Activated CD4-positive, alpha-beta T cell treated with anti-CD3 and anti-CD28 coated beads for 36 hours (primary cell): ENCODE measurements at places on chromosomes 6 and 20.
A peak's percentile ranks its signal among the peaks of the same experiment; 100 is the strongest.

GRCh38 chr20:43710370-43711044 is 16.3 kb downstream of the GTSF1L start:
- DNase-seq, result no peak

DNA sequence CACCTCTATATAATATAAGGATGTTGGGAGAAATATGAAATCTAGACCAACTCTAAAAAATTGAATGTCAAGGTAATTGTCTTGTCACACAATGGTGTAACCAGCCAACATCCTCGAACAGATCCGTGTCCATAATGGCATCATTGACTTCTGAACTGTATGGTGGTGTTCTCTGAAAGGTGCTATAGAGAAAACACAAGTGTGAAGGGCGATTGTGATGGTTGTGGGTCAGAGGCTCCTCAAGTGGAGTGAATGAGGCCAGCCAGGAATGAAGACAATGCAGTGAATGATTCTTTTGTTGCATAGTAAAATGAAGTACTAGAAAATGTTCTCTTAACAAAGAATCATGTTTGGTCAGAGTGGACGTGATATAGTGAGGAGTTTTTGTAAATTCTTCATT is 58.3 kb downstream of the CARMIL1 start:
- DNase-seq, result no peak

- peak; percentile 30 for DNase-seq
Observed at GRCh38 chr6:131182991-131183425, 47.7 kb downstream of the AKAP7 start.

- DNase-seq, result no peak
Observed at GRCh38 chr6:133436652-133437051, 195.5 kb downstream of the EYA4 start.

DNA sequence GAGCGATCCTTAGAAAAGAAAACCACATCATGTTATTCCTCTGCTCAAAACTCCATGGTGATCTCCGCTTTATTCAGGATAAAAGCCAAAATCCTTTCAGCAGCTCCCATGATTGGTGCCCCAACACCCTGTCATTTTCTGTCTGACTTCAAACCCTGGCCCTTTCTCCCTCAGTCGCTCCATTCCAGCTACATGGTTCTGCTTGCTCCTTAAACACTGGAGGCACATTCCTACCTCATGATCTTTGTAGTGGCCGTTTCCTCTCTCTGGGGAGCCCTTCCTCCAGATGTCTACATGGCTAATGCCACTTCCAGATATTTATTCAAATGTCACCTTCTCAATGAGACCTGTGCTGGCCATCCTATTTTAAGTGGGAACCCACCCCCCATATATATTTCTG is 100.8 kb downstream of the CAP2 start:
- DNase-seq, result no peak

DNA sequence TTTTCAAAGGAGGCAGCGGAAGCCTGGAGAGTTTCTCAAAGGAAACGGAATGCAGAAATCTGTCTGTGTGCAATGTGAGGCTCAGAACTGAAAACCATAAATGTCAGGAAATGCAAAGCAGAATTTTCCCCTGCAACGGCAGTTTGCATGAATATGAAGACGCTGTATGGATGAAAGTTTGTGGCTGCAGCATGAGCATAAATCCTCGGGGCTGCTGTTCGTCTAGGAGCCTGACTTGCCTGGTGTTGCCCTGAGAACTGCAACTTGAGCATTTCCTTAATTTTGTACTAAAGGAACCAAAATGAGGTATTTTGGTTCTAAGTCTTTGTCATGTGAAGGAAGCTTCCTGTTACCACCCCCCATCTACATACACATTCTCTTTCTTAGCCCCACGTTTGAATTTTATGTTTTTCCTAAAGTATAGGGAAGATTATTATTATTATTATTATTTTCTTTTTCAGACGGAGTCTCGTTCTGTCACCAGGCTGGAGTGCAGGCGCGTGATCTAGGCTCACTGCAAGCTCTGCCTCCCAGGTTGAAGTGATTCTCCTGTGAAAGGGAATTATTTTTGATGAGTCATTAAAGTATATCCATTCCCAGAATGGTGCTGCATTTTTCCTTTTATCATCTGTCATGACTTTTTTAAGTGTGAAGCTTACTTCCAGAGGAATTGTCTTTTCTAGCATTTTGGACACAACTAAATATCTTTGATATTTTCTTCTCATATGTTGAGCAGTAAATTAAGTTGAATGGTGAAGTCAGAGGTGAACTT is 33.1 kb downstream of the MTHFD1L start:
- no peak for DNase-seq

DNA sequence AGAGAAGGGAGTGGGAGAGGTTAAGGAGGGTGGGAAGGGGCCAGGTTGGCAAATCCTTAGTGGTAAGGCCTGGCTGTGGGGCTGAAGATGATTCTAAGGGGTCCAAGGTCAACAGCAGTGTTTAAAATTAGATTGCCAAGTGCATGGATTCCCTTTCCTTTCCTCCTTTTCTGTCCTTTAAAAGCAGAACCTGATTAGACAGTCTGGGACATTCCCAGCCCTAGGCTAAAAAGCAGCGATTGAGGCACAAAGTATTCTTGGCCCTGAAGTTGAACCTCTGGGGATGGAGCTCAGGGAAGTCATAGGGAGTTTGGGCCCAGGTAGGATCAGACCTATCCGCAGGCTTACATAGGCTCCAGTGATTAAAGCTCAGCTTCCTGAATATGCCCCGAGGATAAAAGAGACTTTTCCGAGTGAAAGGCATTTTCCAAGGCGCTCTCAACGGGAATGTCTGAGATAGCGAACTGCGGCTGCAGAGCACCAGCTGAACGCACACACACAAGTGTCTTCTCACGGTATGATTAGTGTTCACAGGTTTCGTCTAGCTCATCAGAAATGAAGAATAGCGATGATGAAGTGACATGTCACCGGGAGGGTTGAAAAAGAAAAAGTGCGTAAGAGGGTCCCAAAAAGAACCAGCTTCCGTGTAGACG is 787 bp upstream of the CARMIL1 start:
- no peak for DNase-seq

DNA sequence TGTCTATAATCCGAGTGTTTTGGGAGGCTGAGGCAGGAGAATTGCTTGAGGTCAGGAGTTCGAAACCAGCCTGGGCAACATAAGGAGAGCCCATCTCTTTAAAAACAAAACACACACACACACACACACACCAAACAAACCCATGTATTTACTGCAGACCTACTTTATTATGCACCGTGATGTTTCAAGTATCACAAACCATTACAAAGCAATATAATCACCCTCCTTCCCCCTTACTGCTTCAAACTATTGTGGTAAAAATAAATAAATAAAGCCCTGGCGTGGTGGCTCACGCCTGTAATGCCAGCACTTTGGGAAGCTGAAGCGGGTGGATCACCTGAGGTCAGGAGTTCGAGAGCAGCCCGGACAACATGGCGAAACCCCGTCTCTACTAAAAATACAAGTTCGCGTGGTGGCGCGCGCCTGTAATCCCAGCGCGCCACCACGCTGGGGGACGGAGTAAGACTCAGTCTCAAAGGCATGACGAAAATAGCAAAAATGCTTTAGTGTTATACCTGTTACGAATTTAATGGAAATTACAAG is 1.5 kb downstream of the TBCC start:
- no peak for DNase-seq

DNA sequence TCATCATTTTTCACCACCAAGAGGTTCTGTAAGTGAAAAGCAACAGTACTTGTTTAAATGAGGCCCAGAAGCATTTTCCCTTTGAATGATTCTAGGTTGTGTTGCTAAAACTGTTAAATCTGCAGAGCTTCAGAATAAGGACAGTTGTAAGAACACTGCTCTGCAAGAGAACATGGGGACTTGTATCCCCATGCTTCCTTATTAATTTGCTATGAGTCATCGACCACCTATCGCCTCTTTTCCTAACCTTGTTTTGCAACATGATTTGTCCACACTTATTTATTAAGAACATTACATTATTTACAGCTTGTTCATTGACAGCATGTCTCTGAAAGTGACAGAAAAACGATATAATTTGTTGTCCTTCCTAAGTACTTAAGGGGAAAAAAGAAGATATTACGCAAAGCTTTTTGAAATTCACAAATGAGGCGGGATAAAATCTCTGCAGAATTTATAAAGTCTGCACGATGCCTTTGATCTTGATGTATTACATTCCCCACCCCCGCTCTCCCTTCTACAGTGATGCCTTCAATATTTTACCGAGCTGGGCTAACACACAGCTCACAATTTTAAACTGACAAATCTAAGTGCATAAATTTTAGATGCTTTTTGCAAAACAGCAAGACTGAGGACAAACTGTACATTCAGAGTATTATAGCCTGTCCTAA is 220.0 kb upstream of the SPTLC3 start:
- no peak for DNase-seq

DNA sequence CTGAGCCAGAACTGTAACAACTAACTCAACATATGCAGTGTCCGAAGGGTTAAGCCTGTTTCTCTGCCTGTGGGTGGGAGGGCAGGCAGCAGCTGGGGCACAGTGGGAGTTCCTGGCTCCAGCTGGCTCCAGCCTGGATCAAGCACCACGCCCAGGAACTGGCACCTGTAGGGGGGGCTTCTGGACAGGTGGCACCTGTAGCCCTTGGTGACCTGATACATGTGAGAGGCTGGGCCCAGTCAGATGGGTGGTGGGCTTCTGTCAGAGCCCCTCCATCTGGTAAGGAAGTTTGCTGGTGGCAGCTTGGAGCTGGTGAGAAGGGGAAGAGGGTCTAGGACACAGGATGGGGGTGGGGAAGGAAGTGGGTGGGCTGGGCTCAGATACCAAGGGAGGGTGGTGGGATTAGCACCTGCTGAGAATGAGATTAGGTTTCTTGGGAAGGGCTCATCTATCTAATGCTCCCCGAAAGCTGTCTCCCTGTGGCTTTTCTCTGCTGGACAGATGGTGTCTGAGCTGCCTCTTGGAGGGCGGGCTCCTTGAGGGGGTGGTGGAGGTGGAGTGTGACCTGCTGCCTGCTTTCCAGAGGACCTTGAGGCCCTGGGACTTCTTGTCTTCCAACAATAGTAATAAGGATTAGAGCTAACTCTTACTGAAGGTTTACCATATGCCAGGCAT is 28.5 kb downstream of the BCL2L1 start:
- DNase-seq, result no peak

DNA sequence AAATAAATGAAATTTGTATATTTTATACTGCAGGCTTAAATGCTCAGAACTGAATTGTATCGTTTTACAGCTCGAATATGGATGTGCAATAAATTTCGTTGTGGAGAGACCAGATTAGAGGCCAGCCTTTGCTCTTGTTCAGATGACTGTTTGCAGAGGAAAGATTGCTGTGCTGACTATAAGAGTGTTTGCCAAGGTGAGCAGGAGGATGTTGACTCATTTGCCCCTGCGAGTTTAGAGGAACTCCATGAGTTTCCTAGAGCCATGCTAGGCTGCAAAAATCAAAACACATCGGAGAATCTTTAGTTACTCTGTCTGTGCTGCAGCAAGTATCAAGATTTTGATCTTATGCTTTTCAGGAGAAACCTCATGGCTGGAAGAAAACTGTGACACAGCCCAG is 15.4 kb downstream of the ENPP3 start:
- no peak for DNase-seq

DNA sequence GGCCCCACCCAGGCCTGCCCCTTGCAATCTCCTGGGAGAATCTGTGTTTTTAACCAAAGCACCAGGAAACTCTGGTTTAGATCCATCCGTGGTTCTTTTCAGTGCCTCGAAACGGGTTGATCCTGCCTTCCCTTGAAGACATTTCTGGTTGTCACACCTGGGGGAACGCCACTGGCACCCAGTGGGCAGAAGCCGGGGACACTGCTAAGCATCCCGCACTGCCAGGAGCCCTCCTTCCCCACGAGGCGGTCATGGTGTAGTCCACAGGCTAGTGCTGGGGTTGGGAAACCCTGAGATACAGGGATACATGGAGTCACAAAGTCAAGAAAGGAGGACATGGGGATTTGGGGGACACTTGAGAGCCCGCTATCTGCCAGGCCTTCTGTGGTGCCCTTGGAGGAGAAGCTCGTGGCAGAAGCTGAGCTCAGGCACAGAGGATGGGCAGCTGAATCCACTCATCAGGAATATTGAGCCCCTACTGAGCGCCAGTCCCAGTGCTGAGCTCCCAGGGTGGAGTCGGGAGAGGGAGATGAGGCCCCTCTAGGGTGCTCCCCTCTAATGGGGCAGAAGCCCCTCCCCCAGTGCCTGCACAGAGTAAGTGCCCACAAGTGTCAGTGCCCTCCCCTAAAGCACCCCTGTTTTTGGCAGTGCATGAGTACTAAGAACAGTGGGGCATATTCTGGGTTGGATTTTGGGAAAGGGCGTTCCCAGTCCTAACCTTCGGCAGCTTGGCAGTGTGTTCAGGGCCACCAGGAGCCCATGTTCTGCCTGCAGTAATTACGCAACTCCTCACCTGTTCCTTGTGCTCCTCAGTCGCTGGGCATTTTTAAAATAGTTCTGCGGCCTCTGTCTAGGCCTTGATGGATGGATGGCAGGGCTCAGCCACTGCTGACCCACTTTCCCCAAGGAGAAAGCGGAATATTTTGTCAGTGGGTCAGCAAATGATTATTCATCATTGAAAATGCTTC is 25.6 kb upstream of the PHACTR3 start:
- DNase-seq, result no peak

GRCh38 chr20:49889001-49889934 is 26.1 kb downstream of the SPATA2 start:
- DNase-seq, result no peak

GRCh38 chr6:106568530-106568929 is 60.8 kb downstream of the RTN4IP1 start:
- no peak for DNase-seq

- DNase-seq, result no peak
Observed at GRCh38 chr6:135627092-135627715, 129.7 kb upstream of the AHI1 start.

DNA sequence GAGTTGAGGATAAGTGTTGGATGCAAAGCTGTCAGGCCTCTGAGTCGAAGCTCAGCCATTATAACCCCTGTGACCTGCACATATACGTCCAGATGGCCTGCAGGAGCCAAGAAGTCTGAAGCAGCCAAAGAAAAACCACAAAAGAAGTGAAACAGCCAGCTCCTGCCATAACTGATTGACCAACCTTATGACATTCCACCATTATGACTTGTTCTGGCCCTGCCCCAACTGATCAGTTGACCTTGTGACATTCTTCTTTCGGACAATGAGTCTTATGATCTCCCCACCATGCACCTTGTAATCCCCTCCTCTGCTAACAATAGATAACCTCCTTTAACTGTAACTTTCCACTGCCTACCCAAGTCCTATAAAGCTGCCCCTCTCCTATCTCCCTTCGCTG is 133.7 kb upstream of the AGPAT4 start:
- DNase-seq, result no peak
